Activated CD4-positive, alpha-beta T cell treated with anti-CD3 and anti-CD28 coated beads for 4 hours (primary cell): ENCODE measurements at places on chromosomes 11 and 22.

DNA sequence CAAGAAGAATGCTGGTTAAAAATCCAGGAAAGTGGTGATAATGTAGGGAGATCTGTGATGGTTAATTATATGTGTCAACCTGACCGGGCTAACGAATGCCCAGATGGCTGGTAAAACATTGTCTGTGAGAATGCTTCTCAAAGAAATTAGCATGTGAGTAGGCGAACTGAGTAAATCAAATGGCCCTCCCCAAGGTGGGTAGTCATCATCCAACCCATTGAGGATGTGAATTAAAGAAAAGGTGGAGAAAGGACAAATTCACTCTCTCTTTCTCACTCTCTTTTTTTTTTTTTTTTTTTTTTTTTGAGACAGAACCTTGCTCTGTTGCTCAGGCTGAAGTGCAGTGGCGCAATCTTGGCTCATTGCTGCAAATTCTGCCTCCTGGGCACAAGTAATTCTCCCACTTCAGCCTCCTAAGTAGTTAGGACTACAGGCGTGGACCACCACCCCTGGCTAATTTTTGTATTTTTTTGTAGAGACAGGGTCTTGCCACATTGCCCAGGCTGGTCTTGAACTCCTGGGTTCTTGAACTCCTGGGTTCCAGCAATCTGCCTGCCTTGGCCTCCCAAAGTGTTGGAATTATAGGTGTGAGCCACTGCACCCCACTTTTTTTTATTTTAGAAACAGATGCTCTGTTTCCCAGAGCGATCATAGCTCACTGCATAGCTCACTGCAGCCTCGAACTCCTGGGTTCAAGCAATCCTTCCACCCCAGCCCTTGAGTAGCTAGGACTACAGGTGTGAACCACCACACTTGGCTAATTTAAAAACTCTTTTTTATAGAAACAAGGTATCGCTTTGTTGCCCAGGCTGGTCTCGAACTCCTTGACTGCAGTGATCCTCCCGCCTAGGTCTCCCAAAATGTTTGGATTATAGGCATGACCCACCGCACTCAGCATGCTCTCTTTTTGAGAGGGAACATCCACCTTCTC, 22.0 kb upstream of the P2RY6 start:
- no peak for DNase-seq

- DNase-seq, result no peak
Measured at GRCh38 chr22:50578776-50579310, 616 bp upstream of the CPT1B start.

DNA sequence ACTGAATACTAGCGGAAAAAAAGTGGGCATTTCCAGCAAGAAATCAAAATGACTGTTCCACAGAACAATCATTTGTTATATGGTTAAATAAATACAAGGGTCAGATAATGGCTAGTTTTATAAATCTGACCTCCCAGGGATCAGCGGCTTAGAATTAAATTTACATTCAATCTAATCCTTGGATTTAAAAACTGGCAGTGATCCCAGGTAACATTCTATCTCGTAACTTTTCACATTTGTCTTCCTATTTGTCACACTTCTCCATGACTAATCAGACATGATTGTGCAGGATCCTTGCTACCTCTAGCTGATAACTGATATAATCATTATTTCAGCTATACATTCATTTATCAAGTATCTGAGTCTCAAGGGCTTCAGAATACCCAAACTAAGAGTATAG, 2.9 kb upstream of the MMP3 start:
- DNase-seq, result no peak

DNA sequence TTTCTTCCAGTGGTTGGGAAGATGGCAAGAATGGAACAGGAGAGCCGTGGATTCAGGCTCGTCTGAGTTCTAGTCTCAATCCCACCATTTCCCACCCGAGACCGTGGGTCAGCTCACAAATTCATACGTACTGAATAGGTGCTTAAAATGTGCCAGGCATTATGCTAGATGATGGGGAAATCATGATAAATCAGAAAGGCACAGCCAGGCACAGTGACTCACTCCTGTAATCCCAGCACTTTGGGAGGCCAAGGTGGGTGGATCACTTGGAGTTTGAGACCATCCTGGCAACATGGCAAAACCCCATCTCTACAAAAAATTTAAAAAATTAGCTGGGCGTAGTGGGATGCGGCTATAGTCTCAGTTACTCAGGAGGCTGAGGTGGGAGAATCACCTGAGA, 7.1 kb downstream of the TRIOBP start:
- no peak for DNase-seq

- DNase-seq, result no peak
Measured at GRCh38 chr22:42725606-42726355, 5.1 kb upstream of the A4GALT start.
